GM20000 (cell line): ENCODE measurements at places on chromosomes 1 and 21.

- DNase-seq = no peak
Measured at GRCh38 chr1:49204720-49205119, 428.0 kb upstream of the BEND5 start.

- DNase-seq = peak; percentile 23
Measured at GRCh38 chr1:21667348-21668231, 1.6 kb downstream of the RAP1GAP start.

- no peak for DNase-seq
Measured at GRCh38 chr1:201543871-201544642, 5.1 kb downstream of the NAV1 start.

- DNase-seq = no peak
Measured at GRCh38 chr21:25467896-25468295, 139.4 kb downstream of the MRPL39 start.

- no peak for DNase-seq
Measured at GRCh38 chr1:152537496-152537895, 23.2 kb downstream of the CRCT1 start.

GRCh38 chr1:2104621-2105427 is 54.6 kb downstream of the PRKCZ start:
- DNase-seq = no peak

DNA sequence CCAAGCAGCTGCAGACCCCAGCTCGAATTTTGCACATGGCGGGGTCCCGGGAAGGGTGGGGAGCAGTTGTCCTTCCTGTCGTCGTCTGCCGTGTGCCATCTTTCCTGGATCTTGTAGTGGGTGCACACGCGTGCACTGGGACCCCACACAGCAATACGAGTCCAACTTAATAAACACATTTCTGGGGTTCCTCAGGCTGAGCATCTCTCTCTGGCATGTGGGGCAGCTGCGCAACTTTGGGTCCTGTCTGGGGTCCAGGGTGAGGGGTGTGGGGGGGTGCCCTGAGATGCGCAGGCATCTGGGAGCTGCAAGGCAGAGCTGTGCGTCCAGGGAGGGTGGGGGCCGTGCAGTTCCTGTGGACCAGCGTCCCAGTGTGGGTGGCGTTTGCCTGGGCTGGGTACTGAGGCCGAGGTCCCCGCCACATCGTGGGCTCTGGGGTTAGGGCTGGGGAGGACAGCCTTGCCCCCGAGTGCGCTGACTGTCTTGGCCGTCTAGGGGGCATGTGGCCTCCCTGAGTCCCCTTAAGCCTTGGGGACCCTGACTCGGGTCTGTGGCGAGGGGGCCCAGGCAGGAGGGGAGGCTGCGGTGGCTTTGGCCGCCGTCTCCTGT is 652 bp upstream of the PLEKHN1 start:
- no peak for DNase-seq

DNA sequence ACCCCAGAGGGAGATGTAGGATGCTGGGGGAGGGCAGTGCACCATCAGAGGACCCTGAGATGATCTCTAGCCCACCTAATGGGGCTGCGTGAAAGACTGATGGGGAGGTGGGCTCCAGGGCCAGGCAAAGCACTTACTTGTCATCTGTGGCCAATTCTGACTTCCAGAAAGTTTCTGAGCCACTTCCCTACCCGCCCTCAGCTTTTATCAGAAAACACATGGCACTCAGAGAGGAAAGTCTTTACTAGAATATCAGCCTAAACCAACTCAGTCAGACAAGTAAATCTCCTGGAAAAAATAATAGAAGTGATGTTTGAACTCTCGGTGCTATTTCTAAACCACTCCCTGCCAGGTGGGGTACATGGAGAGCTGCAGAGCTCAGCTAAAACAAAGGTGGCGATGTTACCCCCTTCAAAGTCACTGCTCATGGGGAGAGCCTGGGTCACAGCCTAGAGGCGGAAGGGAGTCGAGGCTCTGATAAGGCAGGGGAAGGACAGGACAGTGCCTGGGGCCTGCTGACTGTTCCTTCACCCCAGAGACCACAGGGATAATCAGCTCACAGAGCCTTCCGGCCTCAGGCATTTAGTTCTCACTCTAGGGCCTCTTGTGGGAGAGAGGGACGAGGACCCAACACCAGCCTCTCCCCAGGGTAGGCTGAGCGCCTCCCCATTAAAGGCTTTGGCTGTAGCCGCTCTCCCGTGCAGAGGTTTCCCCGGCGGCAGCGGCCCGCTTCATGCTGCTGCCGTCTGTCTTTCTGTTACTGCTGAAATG is 14.2 kb downstream of the SMIM12 start:
- no peak for DNase-seq

GRCh38 chr1:229286099-229286766 is 15.3 kb downstream of the RAB4A start:
- DNase-seq = no peak

GRCh38 chr1:63317817-63318152 is 4.6 kb upstream of the FOXD3 start:
- DNase-seq = no peak

DNA sequence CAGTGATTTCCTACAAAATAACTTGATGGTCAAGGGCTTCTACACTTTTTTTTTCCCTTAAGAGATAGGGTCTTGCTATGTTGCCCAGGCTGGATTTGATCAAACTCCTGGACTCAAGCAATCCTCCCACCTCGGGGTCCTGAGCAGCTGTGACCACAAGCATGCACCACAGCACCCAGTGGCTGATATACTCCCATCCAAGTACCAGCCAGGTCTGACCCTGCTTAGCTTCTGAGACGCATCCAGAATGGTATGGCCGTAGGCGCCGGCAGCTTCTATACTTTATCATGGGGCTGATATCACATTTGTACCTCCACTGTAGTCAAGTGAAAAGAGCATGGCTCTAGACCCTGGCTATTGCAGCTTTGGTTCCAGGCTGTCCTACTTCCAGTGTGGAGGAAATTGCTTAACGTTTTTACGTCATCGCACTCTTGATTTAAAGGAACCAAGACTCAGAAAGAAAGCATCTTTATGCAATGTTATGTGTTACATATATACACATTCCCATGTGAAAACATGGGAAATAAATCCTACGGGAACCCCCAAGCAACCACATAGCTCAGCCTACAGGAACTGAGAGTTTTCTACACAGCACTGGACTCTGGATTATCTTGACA is 39.5 kb downstream of the PDPN start:
- DNase-seq = no peak

DNA sequence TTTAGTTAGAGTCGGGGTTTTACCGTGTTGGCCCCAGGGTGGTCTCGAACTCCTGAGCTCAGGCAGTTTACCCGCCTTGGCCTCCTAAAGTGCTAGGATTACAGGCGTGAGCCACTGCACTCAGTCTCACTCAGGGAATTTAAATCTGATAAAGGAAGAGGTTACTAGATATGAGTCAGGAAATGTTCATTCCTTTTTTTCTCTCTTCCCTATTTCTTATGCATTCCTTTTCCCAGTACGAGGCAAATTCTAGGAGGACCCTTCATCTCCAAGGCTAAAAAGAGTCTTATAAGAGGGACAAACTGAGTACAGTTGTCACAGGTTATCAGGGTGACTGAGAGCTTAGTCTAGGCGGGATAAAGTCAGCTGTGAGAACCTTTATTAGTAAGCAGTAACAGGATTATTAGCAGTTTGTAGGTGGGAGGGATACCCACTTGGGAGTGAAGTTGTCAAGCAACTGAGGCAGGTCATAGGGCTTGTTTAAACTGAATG is 9.1 kb downstream of the MACF1 start:
- no peak for DNase-seq

- no peak for DNase-seq
Measured at GRCh38 chr1:155093911-155094621, 15.4 kb downstream of the EFNA3 start.

DNA sequence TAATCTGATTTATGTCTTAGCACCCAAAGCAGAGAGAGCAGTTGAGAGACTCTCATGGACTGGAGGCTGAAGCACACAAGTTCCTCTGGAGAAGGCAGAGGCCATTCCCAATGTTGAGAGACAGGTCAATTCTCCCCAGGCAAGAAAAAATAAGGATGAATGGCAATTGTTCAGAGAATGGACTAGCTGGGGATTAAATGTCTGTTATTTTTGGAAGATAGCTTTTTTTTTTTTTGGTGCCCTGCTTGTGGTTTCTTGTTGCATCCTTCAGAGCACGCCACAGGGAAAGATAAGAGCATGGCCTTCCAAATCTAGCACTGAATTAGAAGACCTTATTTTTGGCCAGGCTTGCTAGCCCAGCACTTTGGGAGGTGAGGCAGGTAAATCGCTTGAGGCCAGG is 65.6 kb upstream of the ERRFI1 start:
- DNase-seq = no peak

DNA sequence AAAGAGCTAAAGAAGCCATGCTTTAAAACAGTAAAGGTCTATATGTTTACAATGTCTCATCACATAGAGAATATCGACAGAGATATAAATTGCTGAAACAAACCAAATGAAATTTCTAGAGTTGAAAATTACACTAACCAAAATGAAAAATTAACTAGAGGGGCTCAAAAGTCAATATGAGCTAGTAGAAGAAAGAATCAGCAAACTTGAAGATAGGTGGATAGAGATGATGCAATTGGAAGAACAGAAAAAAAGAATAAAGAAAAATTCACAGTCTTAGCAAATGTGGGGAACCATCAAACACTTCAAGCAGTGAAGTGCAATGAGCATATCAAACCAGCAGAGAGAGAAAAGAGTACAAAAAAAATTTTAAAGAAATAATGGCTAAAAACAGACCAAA is 24.1 kb upstream of the DSCAM start:
- DNase-seq = no peak

DNA sequence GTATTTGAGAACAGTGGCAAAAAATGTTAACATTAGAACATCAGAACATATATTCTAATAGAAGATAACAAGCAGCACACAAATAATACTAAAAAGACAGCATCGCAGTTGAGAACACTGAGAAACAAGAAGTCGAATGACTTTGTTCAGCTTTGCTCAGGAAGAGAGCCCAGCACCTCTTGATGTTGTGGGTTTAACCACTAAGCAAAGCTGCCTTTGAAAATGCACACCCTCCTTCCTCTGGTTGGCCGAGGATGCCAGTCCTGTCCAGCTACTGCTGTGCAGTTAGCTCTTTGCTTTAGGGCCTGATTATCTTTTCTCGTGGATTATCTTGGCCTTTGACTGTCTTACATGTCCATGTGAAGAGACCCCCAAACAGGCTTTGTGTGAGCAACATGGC is 60.5 kb downstream of the SPATA46 start:
- no peak for DNase-seq
